SK-N-MC (cell line): ENCODE measurements at places on chromosomes 12 and 14.
A peak's percentile ranks its signal among the peaks of the same experiment; 100 is the strongest.

GRCh38 chr12:110790301-110790700 lies 47.6 kb upstream of the PPP1CC start:
- DNase-seq, result no peak

DNA sequence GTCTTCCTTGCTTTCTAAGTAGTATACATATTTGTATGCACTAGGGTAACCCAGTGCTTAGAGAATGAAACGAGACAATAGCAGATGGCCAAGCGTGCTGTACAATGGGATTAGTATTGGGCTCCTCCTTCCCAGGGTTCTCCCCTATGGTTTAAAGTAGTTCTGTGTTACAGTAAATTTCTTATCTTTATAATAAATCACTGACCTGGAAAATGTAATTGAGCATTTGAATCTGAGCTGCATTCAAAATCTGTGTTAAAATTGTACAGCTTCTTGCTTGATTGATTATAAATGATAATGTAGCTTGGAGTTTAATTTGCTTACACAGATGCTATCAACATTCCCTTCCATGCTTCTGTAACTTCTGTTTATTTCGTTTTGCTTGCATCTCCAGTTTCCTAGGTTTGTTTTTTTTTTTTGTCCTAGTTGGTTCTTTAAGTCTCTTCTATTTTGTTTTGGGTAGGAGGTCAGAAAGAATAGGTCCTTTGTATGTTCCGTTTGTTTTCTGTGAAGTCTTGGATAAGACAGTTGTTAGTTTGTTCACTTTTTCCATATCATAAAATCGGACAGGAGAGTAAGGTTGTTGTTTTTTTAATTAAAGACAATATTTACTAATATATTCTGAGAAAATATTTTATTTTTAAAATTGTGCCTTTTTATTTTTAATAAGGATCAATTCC lies 171.2 kb downstream of the ERC1 start:
- DNase-seq, result no peak

GRCh38 chr14:102811254-102811963 lies 34.2 kb downstream of the TRAF3 start:
- no peak for DNase-seq

GRCh38 chr12:102182635-102183034 lies 15.0 kb downstream of the PMCH start:
- DNase-seq, result peak; percentile 10

DNA sequence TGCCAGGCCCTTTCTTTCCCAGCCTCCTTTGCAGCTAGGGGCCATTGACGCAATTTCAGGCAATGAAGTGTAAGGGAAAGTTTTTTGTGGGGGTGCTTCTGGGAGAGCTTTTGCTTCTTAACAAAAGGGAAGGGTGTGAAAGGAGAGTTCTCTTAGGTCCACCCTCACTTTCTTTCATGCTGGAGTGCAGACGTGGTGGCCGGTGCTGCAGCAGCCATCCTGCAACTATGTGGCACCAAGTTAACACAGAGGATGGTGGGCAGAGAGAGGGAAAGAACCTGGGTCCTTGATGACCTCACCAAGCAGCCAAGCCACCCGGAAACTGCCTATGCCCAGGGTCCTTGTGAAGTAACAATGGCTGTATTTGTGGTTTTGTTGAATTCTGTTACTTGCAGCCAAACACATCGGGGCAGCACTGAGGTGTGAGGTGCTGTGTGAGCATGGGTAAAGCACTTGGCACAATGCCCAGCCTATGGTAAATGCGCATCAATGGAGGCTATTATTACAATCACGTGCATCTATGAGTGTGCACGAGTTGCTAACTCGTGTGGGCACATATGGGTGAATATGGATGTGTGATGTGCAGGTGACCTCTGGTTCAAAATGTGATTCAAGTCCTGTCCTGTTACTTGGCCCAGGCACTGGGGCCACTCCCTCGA lies 122.6 kb downstream of the CALM1 start:
- DNase-seq, result no peak

DNA sequence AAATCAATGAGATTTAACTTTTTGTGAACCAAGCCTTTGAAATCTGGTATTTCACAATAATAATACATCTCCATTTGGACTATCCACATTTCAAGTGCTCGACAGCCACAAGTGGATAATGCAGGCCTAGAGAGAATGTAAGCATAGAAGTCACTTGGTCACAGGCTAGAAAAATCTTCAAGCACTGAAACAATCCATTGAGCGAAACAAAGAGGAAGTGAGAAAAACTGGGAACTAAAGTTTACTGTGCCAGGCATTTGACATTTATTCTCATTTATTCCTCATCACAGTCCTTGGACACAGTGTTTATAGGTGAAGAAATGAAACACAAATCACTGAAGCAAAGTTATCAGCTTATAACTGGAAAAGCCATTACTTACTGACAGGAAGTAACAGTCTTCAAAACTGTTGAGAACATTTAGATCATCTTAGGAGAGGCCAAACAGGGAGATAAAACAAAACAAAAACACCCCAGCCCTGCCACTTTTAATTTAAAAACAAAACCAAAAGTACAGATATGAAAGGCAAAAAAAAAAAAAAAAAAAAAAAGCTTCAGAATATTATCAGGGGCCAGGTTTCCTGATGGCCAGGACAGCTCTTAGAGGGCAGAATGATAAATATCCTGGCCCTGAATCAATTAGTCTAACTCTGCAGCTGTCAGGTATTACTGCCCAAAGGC lies 29.2 kb downstream of the GNS start:
- DNase-seq, result no peak

DNA sequence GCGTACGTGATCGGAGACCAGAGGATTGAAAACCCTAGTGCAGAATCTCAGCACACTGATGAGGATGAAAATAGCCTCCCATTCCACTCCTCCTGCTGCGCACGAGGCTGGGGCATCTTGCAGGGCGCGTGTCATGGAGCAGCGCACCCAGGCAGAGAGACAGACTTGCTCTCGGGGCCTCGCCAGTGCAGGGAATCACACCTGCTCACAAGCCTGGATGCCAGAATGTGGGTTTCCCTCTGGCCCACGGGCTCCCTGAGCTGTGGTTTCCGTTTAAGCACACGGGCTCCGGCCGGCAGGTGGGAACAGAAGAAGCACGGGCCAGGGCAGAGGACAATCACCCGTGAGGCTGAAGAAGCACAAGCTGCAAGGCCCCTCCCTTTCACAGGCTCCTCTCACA lies 2.0 kb downstream of the FGF6 start:
- DNase-seq, result no peak

DNA sequence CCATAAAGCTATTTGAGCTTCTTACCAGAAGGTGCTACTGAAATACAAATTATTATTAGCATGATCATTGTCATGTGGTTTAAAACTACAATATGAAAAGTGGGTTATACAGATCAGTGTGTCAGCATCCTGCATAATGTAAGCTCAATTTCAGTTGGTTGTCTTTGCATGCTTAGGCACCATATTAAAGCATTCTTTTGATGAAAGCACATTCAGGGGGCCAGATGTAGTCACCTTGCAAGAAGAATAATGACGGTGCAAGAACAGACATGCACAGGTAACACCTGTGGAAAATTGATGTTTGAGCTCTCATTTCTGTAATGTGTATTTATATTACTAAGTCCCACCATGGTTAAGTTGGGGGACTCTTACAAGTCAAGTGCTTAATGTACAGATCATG lies 123.9 kb downstream of the PAX9 start:
- no peak for DNase-seq

GRCh38 chr14:52902971-52903619 lies 47.8 kb downstream of the FERMT2 start:
- DNase-seq, result no peak

- no peak for DNase-seq
Observed at GRCh38 chr12:28234444-28234843, 44.2 kb downstream of the CCDC91 start.

- no peak for DNase-seq
Observed at GRCh38 chr12:93991829-93992461, 156.4 kb upstream of the PLXNC1 start.

DNA sequence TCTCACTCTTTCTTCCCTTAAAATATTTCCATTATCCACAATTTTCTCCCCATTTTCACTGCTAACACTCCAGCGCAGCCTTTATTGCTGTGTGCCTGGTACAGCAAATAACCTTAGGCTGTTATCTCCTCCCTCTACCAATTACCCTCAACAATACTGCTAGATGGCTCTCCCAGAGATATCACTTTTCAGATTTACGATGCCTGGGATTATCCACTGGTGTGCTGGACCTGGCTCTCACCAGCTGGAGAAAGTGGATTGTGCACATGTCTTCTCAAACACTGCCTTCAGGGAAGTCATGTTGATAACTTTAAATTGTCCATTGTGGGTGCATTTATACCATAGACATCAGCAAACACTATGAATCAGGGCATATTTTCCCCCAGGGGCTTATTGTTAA lies 101.9 kb upstream of the ADAMTS20 start:
- DNase-seq, result no peak

DNA sequence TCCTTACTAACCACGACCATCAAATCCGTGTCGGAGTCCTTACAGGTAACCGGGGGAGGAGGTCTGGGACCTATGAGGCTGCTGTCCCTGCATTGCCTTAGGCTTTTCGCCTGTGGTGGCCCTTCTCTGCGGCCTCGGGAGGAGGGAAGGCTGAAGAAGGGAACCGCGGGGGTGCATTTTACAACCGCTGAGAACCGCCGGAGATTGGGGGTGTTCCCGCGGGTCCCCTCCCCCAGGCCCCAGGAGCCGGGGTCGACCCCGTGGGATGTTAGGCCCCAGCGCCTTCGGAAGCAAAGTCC lies 549 bp downstream of the GPHN start:
- DNase-seq, result no peak

DNA sequence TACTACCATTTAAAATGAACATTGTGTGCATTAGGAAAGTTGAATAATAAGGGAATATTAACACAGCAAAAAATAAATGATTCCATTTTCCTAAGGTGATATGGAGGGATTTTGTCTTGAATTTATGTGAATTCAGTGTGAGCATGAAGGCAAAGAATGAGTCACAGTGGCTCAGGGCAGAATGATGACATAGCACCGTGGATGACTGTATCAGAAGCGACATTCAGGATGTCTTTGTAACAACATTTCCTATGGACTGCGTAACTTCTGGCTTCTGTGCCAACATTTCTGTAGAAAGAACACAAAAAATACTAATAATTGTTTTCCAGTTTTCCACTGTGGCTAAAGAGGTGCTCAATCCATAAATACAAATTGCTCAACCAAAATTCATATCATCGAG lies 54.6 kb downstream of the TTC8 start:
- no peak for DNase-seq

- no peak for DNase-seq
Observed at GRCh38 chr12:130334937-130335336, 2.8 kb upstream of the PIWIL1 start.

DNA sequence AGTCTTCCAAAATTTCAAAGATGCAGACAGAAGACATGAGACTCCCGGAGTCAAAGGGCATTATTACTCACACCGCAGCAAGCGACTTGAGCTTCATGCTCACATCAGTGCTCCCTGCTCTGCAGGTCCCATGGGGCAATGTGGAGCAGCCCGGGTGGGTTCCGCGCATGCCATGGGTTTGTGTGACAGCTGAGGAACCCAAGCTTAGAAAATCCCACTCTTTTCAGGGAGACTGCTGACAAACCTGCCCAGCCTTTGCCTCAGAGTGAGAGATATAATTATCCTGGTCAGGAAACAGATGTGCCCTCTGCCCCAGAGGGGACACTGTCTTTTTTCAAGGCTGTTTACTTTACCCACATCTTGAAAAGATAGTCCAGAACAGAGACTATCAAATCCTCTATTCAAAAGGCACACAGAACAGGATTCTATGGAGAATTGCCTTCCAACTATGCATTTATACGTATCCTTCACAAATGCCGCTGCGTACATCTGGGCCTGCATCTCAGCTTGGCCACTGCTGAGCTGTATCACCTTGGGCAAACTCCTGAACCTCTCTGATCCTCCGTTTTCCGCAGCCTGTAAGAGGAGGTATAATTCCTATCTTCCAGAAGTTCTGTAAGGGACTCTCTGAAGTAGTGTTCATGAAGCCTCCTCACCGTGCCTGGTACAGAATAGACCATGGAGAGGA lies 16.0 kb downstream of the C14orf132 start:
- DNase-seq, result no peak

DNA sequence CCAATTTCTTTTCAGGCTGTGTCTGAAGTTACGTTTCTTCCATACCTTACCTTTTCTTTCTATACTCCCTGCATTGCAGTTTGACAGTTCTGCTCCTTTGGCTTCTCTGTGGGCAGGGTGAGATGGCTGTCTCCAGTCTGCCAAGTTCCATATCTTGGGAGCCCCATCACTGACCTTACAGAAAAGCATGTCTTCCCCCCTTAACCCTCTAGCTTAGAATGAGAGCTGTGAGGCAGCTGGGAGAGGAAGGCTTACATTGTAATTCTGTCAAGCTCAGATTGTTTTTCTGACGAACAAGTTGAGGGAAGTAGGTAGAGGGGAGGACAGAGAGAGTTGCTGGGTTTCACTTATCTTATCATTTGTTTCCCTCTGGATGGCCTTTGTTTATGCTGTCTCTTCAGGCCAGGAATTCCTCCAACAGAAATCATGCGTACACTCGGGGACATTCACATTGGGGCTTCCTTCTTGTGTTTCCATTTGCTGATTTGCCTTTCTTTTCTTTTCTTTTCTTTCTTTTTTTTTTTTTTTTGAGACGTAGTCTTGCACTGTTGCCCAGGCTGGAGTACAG lies 9.3 kb downstream of the DAAM1 start:
- DNase-seq, result no peak

DNA sequence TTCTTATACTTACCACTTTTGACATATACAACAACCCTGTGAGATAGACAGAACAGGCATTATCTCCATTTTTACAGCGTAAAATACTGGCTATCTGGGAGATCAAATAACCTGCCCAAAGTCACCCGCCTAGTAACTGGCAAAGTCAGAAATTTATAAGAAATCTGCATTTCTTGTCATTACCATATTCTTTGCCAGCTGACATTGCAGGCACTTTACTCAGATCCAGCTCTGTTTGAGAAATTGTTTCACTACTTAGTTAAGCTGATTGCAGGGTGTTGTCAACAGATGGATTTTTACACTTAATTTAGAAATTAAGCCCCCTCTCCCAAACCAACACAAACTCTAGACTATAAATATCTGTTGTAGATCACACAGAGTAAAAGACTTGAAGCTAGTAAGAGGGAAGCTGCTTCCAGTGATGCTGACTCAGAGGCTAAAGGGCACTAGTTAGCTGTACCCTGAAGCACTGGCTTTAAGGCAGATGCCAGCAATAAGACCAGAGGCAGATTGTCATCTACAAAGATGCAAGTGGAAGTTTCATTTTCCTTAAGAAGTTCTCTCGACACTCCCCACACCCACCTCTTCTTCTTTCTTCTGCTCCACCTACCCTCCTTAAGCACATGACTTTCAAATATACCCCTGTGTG lies 153.1 kb downstream of the ANO6 start:
- no peak for DNase-seq

DNA sequence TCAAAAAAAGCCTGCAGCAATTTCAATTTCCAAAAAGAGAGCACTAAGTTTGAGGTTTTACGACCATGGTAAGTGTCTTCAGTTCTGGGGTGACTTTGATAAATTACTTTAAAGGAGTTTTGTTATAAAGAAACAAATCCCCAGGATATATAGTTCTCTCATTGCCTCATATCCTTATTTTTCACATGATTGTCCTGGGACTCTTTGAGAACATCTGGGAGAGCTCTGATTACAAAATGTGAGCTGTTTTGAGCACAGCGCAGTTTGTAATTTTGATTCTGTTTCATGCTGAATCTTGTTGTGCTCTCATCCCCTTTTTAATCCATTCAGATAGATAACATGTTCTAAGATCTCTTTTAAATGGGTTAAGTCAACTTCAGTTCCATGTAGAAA lies 67.7 kb upstream of the DCN start:
- peak; percentile 66 for DNase-seq
